Astrocyte (in vitro differentiated cells and primary cell): ENCODE measurements at places on chromosomes 12 and 14.

- no peak for DNase-seq
Observed at GRCh38 chr14:69260861-69261564, 1.1 kb downstream of the GALNT16 start.

GRCh38 chr14:105326891-105327694, 12.5 kb downstream of the PACS2 start:
- DNase-seq, result no peak

GRCh38 chr12:130916241-130916911, 37.3 kb upstream of the ADGRD1 start:
- DNase-seq, result no peak

DNA sequence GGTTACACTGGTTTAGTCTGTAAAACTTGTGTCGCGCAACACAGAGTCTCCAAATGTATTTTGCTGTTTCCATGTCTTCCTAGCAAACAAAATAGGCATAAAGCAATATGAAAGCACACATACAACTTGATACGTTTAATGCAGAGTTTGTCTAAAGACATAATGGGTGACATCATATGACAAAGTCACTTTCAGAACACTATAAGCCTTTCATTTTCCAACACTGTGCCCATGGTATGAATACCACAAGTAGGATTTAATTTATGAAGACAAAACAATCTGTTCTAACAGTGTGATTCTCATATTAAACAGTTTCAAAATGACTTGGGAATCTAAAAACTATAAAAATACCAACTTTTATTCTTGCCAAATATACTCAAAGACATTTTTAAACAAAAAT, 58.4 kb downstream of the PTPN21 start:
- no peak for DNase-seq

DNA sequence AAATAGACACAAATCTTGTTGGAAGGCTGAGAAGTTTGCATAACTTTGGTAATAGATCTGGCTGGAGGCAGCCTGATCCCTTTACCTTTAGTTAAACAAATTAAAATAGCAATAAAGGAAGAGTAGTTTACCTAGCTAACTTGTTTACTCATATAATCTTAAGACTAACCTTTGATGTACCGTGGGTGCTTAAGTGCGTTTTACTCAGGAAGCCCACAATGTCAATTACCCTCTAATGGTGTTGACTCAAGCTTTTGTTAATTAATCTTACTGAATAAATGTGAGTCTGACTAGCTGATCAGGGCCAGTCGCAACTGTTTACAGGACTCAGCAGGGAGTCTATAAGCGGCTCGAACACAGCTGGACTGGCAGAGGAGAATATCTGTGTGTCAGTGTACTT, 51.5 kb downstream of the FAR2 start:
- DNase-seq, result no peak

DNA sequence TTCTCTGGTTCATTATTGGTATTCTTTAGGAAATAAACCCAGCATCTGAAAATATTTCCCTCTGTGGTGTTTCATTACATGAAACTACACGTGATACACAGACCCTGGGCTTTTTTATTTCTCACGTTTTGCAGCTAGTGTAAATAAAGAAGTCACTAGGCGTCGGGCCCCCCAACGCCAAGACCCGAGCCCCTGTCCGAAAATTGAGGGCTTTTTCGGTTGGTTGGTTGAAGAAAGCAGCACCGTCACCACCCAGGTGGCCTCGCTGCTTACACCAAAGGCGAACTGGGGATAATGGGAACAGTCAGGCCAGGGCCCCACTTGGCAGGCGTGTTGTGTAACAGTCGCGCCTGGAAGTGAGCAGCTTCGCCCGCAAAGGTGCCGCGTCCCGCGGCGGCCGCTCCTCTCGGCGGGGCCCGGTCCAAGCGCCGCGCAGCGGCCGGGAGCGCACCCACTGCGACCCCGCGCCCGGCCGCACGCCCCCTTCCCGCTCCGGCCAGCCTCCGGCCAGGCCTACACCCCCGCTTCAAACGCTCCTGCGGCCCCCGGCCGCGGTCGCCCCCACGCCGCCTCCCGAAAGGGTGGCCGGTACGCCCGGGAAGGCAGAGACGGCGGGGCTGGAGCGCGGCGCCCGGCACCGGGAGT, 1.2 kb downstream of the DUSP16 start:
- peak; percentile 36 for DNase-seq

DNA sequence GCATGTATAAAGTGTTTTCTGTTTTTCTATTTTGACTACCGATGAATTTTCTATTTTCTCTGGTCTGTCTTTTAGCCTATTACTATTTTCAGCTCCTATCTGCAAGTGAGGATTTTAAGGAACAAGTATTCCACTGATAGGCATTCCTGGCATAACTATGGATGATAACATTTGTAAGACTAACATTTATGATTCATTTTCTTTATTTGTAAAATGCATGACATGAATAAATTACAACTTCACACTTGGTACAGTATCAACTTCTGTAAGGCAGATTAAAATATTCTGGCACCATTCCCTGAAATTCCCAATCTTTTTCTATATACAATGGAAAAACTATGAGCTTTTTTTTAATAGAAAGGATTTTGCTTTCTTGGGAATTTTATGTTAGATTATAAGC, 121.0 kb upstream of the GARIN2 start:
- DNase-seq, result peak; percentile 55

DNA sequence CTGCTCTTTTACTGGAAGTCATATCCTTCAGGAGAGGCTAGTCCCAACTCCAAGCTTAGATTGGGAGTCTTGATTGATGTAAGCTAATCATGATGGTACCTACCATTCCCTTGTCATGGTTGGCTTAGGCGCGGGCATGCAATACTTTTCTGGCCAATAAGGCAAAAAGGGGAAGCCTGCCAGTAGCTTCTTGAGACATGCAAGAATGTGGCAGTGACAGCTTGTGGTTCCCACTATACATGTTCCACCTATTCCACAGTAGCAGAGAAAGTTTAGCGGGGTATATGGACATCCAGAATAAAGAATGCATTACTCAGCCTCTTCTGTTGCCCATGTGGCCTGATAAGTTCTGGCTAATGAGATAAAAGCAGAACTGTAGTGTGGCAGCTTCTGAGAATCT, 55.0 kb downstream of the AP5M1 start:
- no peak for DNase-seq

- peak; percentile 37 for DNase-seq
Observed at GRCh38 chr12:8697120-8697475, 693 bp upstream of the RIMKLB start.

DNA sequence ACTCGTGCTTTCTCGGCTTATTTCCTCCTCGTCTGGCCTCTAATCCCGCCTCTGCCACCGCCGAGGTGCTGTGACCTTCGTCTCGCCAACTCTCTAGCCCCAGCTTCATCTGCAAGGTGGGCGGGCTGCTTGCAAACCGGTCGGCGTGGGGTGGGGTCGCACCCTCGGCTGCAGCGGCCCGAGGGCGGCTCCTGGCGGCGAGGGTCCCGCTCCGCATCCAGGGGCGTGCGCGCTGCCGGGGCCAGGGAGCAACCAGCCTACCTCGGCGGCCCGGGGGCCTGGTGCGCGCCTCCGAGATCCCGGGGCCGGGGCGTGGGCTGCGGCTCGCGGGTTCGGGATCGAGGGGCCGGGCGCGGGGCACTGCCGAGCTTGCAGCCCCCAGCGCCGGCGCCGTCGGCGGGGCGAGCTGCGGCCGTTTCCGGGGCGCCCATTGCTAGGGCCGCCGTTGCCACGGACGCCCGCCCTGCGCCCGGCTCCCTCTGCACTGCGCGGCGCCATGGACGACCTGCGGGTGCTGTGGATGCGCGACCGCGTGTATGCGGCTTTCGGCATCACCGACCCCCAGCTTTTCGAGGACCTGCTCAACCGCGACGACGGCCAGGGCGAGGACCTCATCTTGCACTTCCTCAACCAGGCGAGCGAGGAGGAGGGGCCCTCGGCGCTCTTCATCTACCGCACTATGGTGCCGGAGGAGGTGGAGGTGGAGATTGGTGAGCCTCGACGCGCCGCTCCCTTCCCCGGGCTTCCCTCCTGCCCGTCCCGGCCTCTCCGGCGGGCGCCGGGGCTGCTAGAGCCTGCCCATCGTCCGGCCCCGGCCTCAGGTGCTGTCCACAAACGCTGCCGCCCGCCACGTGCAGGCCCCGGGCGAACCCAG, at the start of gene DNAH10:
TSS of gene DNAH10 (plus strand) at position 461 of the 874 bp plus-strand sequence. CDS start at position 497, 36 bp downstream.
- DNase-seq, result peak; percentile 6

- DNase-seq, result peak; percentile 51
Observed at GRCh38 chr14:56117765-56118610, at the start of gene PELI2. Gene PELI2, plus strand, starts transcription at chr14:56118411. Its CDS starts 250 bp downstream, at chr14:56118661.

DNA sequence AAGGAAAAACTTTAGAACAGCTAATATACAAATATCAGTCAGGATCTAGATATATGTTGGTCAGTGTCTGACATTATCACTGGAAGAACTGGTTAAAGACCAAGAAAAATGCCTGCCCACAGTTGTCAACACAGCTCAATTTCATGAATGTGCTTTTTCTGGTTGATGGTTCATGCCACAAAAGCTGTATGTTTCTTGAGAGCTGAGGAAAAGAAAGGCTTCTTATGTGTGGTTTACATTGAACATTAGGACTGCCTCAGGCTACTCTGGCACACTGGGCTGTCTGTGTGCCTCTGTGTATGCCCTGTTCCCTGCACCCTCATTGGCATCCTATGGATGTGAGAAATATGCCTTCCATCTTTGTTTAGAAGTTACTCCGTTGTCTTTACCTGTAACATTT, 218.8 kb upstream of the RGS6 start:
- no peak for DNase-seq

DNA sequence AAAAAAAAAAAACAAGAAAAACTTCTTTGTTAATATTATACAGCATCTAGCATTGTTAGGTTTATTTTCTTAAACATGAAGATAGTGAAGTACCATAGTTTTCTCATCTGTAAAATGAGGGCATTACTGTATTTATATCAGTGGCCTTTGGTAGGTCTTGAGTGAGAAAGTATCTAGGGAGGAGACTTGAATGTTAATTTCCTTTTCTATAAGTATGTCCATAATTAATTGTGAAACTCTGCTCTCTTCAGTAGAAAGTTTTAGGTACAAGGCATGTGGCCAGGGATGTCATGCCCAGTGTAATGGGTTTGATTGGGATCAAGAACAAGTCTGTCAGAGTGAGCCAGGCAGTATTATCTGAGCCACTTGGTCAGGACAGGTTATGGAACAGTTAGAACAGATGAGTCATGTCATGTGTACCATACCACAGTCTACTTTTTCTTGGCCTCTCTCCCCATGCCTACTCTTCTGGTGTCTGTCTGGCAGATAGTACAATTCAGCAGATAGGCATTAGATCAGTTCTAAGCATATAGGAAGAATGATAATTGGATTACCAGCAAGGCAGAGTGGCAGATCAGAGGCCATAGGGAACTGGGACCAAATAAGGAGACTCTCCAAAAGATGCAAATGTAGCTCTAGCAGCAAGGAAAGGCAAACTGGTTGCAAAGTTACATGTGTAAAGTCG, 30.4 kb downstream of the FBXO34 start:
- peak; percentile 63 for DNase-seq

- no peak for DNase-seq
Observed at GRCh38 chr14:84783511-84783910, 746.4 kb upstream of the FLRT2 start.

GRCh38 chr12:50986966-50987737, 34.8 kb downstream of the HIGD1C start:
- DNase-seq, result peak; percentile 23

DNA sequence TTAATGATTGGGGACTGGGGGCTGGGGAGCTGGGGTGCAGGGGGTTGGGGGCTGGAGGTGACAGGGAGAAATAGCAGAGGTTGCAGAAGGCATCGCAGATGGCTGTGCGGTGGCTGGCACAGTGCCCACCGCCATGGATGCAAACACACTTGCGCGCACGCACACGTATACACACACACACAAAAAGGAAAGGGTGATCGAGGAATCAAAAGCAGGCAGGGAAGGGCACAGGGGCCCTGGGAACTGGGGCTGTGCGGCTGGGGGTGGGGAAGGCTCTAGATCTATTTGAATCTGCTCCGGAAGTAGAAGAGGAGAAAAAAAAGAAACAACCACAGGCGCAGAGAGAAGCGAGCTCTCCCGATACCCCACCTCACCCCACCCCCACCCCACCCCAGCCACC, 39.4 kb downstream of the ZFHX2 start:
- peak; percentile 1 for DNase-seq

DNA sequence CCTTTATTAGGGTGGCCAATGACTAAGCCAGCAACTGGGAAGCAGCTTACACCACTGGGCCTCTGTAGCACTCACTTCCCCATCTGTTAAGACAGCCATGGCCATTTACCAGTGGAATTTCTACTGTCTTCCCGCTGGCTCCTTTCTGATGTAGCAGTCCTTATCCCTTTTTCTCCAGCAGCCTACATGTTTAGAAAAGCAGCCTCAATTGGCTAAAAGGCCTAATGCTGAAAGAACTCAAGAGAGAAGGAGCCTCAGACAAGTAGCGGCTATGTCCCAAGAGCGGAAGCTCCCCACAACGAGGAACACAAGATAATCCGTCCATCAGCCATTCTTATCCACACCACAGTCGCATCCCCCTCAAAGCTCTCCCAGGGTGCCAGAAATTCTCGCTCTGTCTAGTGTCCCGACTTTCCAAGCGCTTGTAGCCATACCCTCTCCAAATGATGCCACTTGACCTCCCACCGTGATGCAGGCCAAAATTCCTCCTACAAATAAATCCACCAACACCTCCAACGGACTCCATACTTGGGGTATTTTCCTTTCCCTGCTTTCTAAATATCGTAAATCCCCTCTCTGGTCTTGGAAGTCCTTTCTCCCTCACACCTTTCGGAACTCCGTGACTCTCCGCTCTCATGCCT, 624 bp downstream of the M6PR start:
- DNase-seq, result peak; percentile 6

- no peak for DNase-seq
Observed at GRCh38 chr14:51743588-51744000, 91.9 kb downstream of the FRMD6 start.

GRCh38 chr12:79561401-79562132, 129.2 kb downstream of the PAWR start:
- no peak for DNase-seq

- peak; percentile 72 for DNase-seq
Observed at GRCh38 chr14:54562334-54562733, 4.6 kb upstream of the SAMD4A start.

GRCh38 chr14:28412077-28412476, 354.5 kb upstream of the FOXG1 start:
- DNase-seq, result no peak

- peak; percentile 26 for DNase-seq
Observed at GRCh38 chr12:22529281-22530060, 14.9 kb downstream of the C2CD5 start.

DNA sequence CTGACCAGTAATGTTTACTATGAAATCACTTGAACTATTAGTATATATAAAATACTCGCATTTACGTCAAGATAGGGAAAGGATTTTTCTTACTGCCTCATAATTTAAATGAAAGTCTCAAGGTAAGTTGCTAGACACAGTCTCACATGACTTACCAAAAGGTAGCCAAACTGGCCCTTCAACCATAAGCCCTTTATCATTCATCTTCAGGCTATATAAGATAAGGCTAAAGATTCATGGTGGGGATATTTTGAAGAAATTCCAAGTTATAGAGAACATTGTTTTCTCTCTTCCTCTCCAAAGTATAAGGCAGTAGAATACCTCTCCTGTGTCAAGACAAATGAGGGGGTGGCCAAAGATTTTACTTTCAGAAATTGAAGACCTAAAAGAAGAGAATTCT, 23.4 kb downstream of the KIF21A start:
- DNase-seq, result no peak

GRCh38 chr12:9337656-9338055, 129.5 kb upstream of the PZP start:
- no peak for DNase-seq

GRCh38 chr14:22610931-22611330, 12.8 kb downstream of the ABHD4 start:
- no peak for DNase-seq

GRCh38 chr14:54768501-54769129, 134.0 kb downstream of the GCH1 start:
- DNase-seq, result peak; percentile 4

- no peak for DNase-seq
Observed at GRCh38 chr12:95230313-95230712, 12.7 kb downstream of the VEZT start.

GRCh38 chr14:51855234-51855633, 5.2 kb upstream of the GNG2 start:
- peak; percentile 78 for DNase-seq
